ENCODE measurements at places on chromosomes 13 and 19.

DNA sequence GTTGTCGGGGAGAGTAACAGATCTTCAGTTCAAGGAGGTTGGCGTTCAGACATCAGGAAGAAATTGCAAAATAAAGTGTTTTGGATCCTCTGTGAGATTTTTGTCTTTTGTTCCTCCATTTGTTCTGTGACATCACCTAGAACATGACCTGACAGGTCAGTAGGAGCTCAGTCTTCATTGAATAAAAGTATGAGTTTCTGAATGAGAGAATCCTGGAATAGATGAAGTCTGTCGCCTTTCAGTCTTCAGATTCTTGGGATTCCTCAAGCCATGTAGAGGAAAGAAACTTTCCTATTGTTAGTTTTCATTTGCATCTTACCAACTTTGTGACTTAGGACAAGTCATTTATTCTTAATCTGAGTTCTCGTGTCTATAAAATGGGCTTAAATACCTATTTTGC is 14.4 kb downstream of the ARHGAP35 start:
- no peak for DNase-seq

GRCh38 chr19:32566246-32566830 is 14.7 kb upstream of the PDCD5 start:
- DNase-seq: no peak

GRCh38 chr19:2923510-2923909 is 21.3 kb downstream of the ZNF77 start:
- DNase-seq: no peak

- no peak for DNase-seq
Observed at GRCh38 chr13:113544071-113544891, 40.3 kb upstream of the TFDP1 start.

DNA sequence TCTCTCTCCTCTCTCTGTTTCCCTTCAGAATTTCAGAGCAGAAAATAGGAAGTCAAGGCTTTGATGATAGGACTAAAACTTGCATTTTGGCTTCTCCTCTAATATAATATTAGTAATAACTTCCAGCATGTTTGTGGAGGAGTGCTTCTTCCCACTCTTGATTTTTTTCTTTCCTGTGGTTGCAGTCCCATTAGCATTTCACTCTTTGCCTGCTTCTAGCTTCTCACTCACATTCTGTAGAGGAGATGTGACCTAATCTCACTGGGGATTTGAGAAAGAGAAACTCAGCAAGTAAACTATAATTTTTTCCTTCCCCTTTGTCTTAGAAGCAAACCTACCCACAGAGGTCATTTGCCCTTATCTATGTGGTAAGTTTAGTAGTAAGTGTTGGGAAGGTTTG is 169.4 kb upstream of the HTR2A start:
- DNase-seq: no peak

DNA sequence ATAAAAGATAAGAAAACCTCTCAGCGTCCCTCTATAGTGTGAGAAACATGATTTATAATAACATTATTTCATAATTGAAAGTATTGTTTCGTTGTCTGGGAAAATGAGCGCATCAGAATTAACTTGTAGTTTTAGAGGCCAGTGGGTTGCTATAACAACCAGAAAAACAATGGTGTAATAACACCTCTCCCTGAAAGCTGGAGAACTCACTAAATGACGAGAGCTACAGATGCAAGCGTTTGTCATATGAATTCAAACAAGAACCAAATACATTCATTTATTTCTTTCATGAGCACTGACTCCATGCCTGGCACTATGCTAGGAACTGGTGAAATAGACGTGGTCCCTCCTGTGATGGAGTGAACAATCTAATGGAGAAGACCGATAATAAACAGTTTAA is 16.3 kb downstream of the KBTBD7 start:
- no peak for DNase-seq

- no peak for DNase-seq
Observed at GRCh38 chr19:7879111-7879807, 5.1 kb upstream of the PRR36 start.

GRCh38 chr19:50652722-50653121 is 3.5 kb downstream of the C19orf81 start:
- no peak for DNase-seq

DNA sequence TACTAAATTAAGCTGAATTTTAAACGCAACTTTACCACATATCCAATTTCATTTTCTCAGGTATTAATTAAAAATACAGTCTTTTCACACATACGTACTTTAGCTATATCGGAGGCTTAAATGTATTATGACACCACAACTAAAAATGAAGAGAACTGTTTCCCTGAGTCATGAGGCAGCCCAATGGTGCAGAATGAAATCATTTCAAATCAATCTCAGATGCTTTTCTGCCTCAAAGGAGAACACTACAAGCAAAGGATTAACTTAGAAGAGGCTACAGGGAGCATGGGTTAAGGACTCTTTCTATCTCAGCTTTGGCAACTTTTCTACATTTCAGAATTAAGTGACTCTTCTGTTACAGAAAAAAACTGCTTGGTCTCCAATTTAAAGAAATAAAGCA is 516.3 kb upstream of the HTR2A start:
- no peak for DNase-seq

DNA sequence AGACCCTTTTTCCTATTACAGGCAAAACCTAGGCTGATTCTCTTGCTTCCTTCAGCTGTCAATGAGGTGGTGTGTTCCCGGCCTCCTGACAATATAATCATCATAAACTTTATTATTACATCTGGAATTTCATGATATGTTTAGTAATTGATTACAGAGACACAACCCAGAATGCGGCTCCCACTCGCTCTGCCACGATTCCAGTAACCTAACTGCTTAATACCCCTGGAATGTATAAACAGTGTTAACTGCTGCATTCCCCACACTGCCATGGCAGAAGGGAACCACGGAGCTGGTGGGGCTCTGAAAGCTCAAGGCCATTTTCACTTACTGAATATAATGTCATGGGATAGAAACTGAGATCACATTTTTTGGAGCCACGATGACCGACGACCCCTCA is 17.1 kb downstream of the TSHZ3 start:
- no peak for DNase-seq

- no peak for DNase-seq
Observed at GRCh38 chr13:110546926-110547325, 14.6 kb downstream of the RAB20 start.

DNA sequence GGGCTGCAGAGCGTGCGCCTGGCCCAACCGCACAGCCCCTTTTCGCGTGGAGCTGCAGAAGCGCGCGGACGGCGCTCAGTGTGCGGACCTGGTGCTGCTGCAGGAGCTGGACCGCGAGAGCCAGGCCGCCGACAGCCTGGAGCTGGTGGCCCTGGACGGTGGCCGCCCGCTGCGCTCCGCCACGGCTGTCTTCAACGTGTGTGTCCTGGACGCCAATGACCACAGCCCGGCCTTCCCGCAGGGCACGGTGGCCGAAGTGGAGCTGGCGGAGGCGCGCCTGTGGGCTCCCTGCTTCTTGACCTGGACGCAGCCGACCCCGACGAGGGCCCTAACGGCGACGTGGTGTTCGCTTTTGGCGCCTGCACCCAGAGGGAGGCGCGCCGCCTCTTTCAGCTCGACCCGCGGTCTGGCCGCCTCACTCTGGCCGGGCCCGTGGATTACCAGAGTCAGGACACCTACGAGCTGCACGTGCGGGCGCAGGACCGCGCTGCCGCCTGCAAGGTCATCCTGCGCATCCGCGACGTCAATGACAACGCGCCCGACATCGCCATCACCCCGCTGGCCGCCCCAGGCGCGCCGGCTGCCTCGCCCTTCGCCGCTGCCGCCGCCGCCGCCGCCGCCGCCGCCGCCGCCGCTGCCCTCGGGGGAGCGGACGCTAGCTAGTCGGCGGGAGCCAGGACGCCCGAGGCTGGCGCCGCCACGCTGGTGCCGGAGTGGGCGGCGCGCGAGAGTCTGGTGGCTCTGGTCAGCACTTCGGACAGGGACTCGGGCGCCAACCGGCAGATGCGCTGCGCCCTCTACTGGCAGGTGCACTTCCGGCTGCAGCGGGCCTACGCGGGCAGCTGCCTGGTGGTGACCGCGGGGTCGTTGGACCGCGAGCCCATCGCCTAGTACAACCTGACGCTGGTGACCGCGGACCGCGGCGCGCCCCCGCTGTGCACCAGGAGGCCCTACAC is 172.2 kb downstream of the OLFM4 start:
- DNase-seq: no peak

GRCh38 chr19:15264061-15264932 is 32.0 kb upstream of the EPHX3 start:
- DNase-seq: peak; percentile 62

GRCh38 chr19:56314018-56314380 is 640 bp downstream of the ZSCAN5A start:
- DNase-seq: no peak

DNA sequence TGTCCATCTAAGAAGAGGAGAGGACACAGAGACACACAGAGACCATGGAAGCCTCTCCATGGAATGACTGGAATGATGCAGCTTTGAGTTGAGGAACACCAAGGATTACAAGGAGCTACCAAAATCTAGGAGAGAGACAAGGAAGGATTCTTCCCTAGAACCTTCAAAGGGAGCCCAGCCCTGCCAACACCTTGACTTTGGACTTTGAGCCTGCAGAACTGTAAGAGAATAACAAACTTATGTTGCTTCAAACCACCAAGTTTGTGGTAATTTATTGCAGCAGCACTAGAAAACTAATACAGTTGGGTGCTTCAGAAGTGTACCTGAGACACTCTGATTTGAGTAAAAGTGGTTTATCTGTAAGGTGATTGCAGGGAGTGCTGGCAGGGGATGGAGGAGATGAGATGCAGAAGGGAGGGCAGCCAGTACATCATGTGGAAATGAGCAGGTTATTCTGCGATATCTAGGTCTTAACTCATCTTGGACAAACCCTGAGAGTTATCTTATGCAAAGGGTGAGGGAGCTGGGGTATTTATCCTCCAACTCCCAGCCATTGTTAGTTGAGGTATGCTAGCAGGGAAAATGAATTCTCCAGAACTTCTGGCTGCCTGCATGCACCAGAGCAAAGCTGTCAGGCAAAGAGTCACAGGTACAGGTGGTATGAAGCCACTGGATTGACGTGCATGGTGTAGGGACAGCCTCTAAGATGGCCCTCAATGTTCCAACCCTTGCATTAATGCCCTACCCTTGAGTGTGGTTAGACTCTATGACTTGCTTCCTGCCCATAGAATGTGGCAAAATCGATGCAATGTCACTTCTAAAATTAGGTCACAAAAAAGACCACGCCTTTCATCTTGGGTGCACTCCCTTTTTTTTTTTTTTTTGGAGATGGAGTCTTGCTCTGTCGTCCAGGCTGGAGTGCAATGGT is 31.3 kb upstream of the ADGRL1 start:
- DNase-seq: no peak

Data from CD4-positive, alpha-beta T cell treated with Interleukin-1 beta for 1 hour (primary cell).